ENCODE measurements at places on chromosomes 5 and 9. TPM values are rescaled to one million over a fixed set of nuclear protein-coding genes. Genes with fewer than 3 reads are reported as not detected.

Gene ZNF366
- total RNA-seq, result not detected

Gene IFNA2
- not detected for total RNA-seq

Gene ADAMTSL2
- total RNA-seq, result 1.0 TPM

Gene AQP3
- 1.4 TPM for total RNA-seq

Gene CDX1
- total RNA-seq, result not detected

Gene SAPCD2
- 42.8 TPM for total RNA-seq

Gene PRDM9
- not detected for total RNA-seq

Gene PPP2CA
- total RNA-seq, result 171 TPM

Gene ADGRV1
- 1.7 TPM for total RNA-seq

Gene F2R
- 4.6 TPM for total RNA-seq

Gene BARHL1
- total RNA-seq, result not detected

Gene LCN15
- 0.29 TPM for total RNA-seq

Gene ACSL6
- total RNA-seq, result 2.5 TPM

All from HepG2 (cell line).